ENCODE measurements at places on chromosomes 2 and 18.

- DNase-seq: no peak
Measured at GRCh38 chr2:138515092-138515491, 13.5 kb downstream of the SPOPL start.

- DNase-seq: no peak
Measured at GRCh38 chr2:23803264-23803964, 123.5 kb downstream of the ATAD2B start.

GRCh38 chr18:79583984-79584401 lies 95.6 kb upstream of the CTDP1 start:
- no peak for DNase-seq

DNA sequence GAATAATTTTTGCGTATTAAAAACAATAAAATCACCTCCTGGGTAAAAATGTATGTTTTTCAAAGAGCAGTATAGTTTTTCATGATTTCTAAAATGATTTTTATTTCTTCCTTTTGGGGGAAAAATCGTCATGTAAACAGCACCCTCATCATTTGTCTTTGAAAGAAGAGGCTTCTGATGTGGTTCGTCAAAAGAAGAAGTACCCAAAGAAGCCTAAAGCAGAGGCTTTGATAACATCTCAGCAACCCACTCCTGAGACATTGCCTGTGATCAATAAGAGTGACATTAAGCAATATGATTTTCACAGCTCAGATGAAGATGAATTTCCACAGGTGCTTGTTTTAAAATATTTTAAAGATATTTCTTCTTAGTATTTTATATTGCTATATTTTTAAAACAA lies 110.2 kb upstream of the KIF5C start:
- DNase-seq: no peak

DNA sequence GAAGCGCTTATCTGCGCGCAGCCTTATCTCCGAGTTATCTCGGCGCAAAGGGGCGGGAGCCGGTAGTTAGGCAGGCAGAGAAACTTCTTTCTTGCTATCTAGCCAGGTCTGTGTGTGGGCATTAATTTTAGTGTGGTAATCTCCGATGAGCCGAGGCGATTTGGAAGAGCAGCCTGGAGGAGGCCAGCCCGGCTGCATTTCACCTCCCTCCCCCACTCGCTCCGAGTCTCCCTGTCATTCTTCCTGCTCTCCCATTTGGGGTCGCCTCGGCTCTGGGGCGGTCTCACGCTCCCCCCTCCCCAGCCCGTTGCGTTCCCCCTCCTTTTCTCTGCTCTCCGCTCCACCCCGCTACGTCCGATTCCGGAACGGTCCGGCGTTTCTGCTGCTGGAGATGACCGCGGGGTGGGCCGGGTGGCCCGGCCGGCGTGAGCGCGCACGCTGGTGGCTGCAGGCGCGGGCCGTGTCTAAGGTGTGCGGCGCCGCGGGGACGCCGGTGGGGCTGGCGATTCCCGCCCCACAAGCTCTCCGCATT lies 566 bp downstream of the GATA6 start:
- DNase-seq: no peak

- no peak for DNase-seq
Measured at GRCh38 chr2:182463760-182464159, 36.9 kb upstream of the PDE1A start.

GRCh38 chr2:51103205-51103604 lies 71.3 kb upstream of the NRXN1 start:
- no peak for DNase-seq

DNA sequence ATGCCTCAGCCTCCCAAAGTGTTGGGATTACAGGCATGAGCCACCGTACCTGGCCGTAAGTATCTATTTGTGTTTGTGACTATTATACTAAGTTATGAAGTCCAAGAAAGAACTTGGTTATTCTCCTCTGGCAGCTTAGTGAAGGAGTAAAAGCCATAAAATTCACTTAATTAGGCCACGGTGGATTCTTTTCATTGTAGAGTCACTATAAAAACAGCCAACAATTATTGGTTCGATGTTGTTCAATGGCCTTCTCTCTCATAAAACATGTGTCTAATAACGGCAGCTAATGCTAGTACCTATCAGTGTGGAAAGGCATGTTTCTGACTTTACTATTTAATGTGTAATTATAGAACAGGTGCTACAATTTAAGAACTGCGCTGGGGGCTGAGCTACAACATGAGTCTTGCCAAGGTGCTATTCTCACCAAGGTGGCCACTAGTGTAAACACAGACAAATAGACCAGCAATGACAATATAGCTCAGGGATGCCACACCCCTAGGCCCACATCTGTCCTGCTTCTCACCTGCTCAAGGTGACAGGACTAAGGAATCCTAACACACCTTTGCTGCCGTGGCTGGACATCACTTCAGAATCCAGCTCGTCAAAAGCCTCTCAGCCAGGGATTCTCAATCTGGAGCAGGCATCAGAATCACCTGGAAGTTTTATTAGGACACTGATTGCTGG lies 17.2 kb downstream of the ATP8B1 start:
- no peak for DNase-seq

DNA sequence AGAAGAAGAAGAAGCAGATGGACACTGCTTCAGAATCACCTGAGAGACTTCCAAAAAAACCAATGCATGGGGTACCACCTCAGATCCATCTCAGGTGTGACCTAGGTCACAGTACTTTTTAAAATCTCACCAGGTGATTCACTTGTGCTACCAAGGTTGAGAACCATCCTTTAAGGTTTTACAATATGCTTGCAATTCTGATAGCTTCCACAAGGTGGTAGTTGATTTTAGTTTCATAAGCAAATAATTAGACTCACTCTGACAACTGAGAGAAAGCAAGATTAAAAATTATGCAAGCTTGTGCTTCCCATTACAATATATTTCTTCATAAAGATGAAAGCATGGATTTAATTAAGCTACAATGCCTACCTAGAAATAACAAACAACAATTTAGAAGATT lies 355.1 kb downstream of the EN1 start:
- DNase-seq: no peak

DNA sequence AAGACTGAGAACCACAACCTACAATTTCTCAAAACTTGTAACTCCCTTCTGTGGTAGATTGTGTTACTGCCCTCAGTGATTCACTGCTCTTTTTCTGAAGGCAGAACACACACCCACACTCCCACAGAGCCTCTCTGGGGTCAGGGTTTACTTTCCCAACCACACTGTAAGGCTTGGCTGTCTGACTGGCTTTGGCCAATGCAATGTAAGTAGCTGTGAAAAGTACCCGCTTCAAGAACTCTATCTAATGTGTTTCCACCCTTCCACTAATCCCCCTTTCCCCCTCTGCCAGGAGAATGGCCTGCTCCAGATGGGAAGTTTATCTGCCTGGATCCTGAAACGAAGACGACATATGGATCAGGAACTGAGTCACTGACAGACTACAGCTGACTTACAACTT lies 222.7 kb downstream of the CDH2 start:
- DNase-seq: no peak

DNA sequence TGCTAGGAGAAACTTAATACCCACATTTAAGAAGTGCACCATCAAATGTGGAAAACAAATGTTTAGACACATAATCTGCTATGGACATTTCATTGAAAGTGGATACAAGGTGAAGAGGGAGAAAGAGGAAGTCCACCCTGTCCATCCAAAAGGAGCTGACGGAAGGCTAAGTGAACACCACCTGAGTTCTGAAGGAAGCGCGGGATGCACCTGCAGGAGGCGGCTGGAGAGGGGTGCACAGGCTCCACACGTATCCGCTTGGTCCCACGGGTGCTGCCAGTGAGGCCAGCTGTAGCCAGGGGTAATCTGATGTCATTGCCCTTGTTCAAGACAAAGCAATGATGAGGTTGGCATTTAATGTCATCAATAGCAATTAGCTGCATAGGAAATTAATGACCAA lies 75.9 kb upstream of the TMEM18 start:
- DNase-seq: no peak

DNA sequence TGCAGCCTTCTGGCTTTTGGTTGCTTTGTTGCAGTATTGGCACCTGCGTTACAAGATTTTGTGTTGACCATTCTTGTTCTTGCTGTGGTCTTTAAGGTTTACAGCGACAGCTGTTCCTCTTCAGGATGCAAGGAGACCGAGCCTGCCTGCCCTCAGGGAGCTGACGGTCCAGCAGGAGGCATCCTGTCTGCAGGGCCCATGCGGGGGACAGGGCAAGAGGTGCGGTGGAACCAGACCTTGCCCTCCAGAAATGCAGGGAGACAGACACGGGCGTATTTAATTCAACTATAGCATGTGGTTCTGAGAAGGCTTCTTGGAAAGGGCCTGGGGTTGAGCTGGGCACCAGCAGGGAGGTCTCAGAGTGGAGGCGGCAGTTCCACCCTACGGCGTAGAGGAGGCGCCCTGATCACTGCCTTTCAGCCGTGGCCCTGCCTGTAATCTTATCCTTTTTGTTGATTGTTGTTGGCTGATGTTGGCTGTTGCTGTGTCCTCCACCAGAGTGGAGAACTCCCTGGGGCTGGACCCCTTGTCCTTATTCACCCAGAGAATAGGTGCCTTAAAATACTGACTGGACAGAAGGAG lies 71.7 kb downstream of the HPCAL1 start:
- DNase-seq: no peak

DNA sequence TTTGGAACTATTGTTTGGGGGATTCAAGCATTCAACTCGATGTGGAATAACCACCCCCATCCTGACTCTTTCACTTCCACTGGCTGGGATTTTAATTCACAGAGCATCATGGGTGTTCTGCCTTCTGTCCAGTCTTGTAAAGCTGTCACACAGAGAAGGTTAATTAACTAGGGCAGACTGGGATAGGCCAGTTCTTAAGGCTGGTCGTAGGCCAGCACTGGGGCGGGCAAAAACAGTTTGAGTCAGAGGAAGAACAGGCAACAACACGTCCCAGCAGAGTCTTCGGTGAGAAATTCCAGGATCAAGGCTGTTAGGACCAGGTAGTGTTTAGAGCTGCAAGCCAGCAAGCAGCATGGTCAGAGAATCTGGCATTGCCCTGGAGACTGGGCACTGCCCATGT lies 4.0 kb upstream of the RNF152 start:
- no peak for DNase-seq

DNA sequence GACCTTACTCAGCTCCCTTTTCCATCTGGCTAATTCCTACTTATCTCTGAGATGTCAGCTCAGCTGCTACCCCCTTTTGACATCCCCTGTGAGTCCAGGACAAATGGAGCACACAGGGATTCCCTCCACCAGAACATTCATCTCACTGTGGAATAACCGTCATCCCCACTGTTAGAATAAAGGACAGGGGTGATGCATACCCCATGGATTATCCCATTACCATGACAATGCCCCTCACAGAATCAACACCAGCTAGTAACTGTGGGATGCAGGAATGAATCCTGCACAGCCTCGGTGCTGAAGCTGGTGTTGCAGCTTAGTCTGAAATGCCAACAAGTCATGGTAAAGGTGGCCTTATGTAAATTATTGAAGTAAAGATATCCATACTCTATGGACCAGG lies 624.8 kb upstream of the RAB6C start:
- DNase-seq: no peak

GRCh38 chr2:150472511-150472899 lies 15.0 kb downstream of the RND3 start:
- DNase-seq: no peak

GRCh38 chr2:107730898-107731297 lies 95.8 kb upstream of the RGPD4 start:
- DNase-seq: no peak

DNA sequence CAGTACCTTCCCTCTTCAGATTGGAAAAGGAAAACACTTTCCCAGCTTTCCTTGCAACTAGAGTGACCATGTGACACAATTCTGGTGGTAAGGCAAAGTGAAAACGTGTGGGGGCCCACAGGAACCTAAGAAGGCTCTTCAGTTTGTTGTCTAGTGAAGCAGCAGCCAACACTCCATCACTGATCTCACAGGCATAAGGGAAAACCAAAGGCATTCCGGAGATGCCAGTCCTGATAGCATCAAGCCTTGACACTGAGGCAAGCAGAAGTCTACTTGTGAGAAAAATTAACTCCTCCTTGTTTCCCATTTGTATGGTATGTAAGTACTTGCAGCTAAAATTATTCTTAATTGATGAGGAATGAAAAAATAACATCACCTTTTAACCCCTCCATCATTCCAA lies 88.3 kb downstream of the ETAA1 start:
- no peak for DNase-seq

DNA sequence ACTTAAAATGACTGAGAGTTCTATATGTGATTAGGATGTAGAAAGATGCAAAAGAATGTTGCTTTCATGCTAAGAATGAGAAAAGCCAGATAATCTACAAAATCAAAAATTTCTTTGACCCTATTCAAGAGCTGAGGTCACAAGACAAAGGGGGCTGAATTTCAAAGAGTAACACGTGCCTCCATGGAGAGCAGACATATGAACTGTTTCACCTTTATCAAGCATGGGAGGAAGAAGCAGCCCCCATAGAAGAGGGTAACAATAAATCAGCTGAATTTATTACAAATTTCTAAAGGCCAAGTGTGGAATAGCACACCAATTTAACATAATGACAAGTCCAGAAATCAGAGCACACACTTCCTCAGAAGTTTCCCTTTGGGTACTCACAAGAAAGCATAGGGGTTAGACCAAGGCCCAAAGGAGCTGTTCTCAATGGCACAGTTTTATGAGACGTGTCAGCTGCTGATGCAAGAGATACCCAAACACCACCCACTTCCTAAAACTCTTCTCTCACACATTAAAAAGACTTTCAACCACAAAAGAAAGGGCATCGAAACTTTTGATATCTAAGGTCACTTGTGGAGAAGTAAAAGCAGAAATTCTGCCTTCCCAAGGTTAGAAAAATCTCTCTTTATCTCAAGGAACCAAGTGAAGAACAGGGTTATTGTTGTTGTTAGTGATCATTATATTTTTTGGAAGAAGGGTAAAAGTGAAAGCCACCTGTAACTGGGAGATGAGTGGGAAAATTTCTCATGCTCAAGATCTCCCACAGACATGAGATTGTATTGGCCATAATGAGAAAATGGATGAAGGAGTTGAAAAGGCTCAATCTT lies 950.1 kb downstream of the TRIB2 start:
- no peak for DNase-seq

GRCh38 chr2:166057370-166058164 lies 70.3 kb downstream of the SCN1A start:
- DNase-seq: no peak

DNA sequence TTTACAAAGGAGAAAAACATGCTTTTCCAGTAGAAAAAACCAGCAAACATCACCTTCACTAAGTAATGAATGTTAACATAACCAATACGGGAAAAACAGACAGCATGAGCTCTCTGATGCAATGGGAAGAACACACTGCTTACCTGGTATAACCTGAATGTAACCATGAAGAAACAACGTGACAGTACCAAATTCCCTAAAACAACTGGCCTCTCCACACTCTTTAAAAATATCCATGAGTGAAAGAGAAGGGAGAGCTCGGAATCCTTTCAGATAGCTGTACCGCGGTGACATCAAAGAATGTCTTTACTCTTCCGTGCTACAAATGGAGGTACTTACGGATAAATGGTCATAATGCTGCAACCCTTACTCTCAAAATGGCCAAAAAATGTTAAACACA lies 32.1 kb downstream of the SAP130 start:
- DNase-seq: no peak

DNA sequence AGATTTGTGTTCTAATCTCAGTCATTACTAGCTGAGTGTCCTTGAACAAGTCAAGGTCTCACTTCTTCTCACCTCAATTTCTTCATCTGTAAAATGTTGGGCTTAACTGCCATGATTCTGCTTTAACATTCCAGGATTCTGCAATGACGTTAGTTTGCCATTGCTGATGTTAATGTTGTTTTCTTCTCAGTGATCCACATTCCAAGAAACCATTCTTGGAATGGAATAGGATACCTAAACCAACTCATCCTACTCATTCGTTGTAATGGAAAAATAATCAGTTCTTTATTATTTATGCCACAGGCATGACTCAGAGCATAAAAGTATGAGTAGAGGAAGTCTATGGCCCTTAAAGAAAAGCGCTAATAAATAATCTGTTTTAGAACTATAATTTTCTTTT lies 140.2 kb upstream of the ETAA1 start:
- no peak for DNase-seq

Measured in stimulated activated CD4-positive, alpha-beta T cell treated with anti-CD3 and anti-CD28 coated beads, Interleukin-4, amount 100 ng/mL, for 48 hours (primary cell).